Activated CD8-positive, alpha-beta T cell treated with anti-CD3 and anti-CD28 coated beads, Interleukin-2, amount 10 ng/mL, durations not matched to agents 7 days and 5 days (primary cell): ENCODE measurements at places on chromosomes 3 and 15.

DNA sequence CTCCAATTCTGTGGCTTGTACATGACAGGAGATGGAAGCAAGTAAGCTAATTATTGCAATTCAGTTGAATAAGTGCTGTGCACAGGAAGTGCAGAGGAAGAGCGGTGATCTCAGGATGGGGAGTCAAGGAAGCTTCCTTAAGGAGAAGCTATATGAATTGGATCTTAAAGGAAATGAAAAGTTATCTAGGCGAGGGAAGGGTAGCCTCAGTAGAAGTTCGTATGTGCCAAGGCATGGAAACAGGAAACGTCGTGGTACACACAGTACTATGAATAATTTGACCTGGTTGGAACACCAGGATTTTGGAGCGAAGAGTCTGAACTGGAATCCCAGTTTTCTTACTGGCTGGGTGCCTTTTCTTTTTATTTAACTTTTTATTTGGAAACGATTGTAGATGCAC is 39.3 kb downstream of the ST6GAL1 start:
- DNase-seq: no peak

- DNase-seq: no peak
These were observed 71.4 kb downstream of the TFDP2 start for GRCh38 chr3:142077859-142078500.

DNA sequence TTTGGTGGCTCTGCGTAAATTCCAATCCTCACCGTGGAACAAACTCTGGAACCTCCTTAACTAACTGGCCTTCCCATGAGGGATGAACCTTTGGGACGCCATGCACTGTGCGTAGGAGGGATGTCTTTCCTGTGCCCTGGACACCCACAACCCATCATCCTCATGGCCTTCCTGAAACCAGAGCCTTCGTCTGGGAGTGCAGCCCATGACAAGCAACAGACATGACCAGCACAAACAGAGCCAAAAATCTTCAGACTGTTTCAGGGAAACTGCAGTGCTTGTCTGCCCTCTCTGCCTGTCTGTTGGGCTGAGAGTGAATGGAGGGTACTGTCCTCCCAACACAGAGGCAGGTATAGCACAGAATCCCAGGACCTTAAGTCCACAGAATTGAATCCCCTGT is 61.1 kb upstream of the BOC start:
- no peak for DNase-seq

- DNase-seq: peak; percentile 40
These were observed 755 bp downstream of the PTPN9 start for GRCh38 chr15:75578173-75578947.

DNA sequence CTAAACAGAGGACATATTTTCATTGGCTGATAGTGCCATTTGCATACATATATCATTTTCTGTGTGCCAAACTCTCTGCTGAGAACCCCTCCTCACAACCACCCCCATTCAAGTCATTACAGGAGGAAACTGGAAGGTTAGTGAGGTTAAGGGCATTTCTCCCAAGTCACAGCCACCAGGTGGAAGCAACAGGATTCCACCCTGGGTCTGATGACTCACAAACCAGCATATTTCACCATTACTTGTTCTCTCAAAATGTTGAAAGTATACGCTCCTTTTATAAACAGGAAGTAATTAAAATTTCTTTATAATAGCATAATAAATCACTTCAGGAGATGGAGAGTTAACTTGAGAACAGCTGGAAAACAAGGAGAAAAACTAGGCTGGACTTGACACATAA is 398.6 kb upstream of the WNT5A start:
- no peak for DNase-seq

- DNase-seq: no peak
These were observed 47.9 kb downstream of the SEMA3G start for GRCh38 chr3:52396907-52397591.

GRCh38 chr15:77225088-77225487 is 154.2 kb upstream of the TSPAN3 start:
- DNase-seq: no peak
